ENCODE measurements at places on chromosomes 5 and 9.

- no peak for DNase-seq
Observed at GRCh38 chr5:141838326-141839014, 39.7 kb downstream of the PCDH1 start.

GRCh38 chr9:82820186-82820585 is 242.8 kb downstream of the RASEF start:
- no peak for DNase-seq

GRCh38 chr9:115143689-115144088 is 25.7 kb upstream of the TNC start:
- DNase-seq, result no peak

- DNase-seq, result no peak
Observed at GRCh38 chr5:93967923-93968322, 226.5 kb upstream of the POU5F2 start.

- peak; percentile 86 for DNase-seq
Observed at GRCh38 chr5:171450423-171451331, 31.2 kb downstream of the FGF18 start.

DNA sequence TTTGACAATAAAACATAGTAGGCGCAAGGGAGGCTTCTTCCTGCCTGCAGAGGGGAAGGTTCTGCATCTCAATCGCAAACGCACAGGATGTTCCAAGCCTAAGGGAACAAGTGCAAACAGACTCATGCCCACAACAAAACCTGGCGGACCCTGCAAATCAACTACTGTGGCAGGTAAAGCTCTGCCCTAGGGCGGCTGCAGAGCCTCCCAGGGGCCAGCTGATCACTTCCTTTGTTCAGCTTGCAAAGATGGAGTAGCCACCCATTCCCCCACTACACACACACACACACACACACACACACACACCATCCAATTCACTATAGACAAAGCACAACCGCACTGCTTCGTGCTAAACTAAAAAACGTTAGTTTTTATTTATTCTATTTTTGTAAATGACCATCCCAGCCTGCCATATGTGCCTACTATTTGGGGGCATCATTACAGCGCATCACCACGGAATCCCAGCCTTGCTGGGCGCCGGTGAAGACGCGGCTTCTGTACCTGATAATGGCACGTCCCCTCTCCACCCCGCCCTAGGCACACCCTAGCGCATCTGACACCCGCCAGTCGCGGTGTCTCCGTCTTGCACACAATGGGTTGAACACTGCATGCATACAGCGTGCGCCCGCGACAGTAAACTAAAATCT is 57.6 kb downstream of the DPYSL3 start:
- DNase-seq, result no peak

DNA sequence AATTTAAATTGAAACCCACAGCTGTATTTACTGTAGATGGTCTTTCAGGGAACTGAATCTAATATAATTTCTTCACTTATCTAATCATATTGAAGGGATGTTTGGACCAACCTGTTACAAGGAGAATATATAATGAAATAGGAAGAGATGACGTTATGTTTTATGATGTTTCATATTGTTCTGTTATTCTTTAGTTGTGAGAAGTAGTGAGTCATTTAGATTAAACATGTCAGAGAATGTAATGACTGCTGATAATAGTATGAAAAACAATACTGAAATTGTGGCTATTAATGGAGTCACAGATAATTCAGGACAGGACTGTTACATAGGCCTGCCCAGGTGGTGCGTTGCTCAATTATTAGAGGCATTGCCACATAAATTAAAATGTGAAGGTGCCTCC is 1993.4 kb downstream of the EFNA5 start:
- DNase-seq, result peak; percentile 35

DNA sequence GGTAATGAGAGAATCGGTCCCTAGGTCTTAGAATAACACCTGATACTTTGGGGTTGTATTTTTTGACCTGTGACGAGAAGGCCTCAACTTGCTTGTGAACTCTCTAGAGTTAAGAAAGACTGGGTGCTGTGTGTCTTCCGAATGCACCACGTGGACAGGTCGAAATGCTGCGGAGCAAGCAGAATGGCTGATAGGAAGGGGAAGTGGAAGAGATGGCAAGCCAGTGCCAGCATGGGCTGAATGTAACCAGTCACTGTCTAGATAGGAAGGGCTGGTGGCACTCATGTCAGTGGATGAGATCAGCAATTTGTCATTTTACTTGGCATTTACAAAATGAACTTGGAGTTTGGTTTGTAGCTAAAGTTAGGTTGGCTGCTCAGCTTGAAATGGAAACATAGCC is 5.6 kb downstream of the OTULINL start:
- DNase-seq, result no peak

- DNase-seq, result no peak
Observed at GRCh38 chr5:88889189-88890069, 6.4 kb upstream of the MEF2C start.

GRCh38 chr9:77965445-77966123 is 66.0 kb downstream of the GNAQ start:
- DNase-seq, result no peak

- peak; percentile 84 for DNase-seq
Observed at GRCh38 chr5:150540615-150541396, 32.9 kb downstream of the NDST1 start.

DNA sequence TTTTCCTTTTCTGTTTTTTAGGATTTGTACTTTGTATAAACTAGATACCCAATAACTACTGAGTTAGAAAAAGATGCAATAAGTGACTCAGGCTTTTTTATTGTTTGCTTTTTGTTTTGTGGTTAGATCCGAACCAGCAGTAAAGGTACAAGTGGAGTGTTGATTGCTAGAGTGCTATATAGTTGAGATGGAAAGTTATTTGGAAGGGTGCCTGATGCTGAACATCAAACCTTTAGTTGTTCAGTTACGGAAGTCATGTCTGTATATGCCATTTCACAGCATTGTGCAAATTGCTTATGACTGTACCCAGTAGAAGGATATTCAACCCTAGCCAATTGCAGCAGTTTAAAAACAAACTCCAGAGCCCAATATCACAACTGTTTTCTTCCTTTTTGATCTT is 285.1 kb downstream of the MAT2B start:
- peak; percentile 23 for DNase-seq

DNA sequence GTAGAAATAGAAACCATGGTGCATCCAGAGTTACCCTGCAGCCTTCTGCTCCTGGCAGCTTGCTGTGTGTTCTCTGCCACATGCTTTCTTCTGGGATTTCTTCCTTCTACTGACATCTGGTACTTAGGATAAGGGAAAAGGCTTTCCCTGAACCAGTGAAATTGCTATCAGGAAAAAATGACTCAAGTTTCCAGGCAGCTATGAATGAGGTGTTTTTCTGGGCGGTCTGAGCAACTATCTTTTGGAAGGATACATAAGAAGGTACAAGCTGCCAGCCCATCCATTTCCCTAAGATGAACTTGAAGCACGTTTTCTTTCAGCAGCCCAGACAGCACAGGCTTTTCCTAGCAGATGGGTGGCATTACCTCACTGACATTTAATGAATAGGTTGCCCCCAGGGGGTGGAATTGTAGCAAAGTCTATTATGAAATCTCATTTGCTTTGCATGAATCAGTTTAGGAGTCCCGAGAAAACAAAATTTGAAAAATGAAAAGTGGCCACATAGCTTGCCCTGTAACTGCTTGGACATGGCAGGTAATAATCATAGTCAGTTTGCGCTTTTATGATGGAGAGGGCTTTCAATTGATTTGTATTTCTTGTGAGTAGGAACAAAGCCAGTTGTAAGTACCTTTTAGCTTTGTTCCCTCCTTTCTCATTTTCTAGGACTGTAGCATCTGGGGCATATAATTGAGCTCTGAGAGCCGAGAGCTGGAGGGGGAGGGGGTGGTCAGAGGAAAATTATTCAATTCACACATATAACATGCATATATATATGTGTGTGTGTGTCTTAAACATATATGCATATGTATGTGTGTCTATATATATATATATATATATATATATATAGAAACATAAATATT is 108.5 kb downstream of the C9orf152 start:
- peak; percentile 70 for DNase-seq

- DNase-seq, result no peak
Observed at GRCh38 chr5:166961913-166962312, 1329.5 kb upstream of the WWC1 start.

GRCh38 chr9:74573640-74574191 is 76.6 kb downstream of the RORB start:
- DNase-seq, result no peak

DNA sequence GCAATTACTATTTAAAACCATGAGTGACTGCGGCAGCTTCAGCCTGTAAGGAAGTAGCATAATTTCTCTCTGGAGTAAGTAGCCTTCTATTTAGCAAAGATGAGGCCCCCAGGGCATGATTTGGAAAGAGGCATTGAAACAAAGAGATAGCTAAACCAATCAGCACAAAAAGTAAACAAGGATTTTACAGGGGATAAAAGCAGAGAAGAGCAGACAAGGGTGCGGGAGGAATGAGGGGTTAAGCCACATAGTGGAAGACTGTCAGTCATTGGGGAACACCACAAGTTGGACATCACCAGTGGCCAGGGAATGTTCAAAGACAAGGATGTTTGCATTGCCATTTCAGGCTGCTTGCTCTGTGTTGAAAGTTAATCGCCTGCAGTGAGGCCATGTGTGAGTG is 24.0 kb upstream of the C5orf63 start:
- peak; percentile 8 for DNase-seq

DNA sequence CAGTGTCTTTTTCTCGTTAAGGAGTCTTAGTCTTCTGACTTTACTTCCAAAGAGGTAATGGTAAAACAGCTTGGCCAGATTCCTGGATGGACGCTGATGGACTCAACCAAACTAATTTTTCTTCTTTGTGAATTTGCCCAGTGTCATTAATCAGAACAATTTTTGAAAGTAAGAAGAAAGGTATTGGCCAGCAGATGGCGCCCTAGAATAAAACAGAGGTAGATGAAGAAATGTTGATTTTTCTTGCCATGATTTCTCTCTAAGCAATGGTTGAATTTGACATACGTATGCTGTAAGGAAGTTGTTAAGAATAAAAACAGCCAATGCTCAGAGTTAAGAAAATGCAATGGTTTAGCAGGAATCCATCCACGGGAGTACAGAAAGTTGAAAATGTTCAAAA is 500.0 kb downstream of the DIRAS2 start:
- peak; percentile 53 for DNase-seq

DNA sequence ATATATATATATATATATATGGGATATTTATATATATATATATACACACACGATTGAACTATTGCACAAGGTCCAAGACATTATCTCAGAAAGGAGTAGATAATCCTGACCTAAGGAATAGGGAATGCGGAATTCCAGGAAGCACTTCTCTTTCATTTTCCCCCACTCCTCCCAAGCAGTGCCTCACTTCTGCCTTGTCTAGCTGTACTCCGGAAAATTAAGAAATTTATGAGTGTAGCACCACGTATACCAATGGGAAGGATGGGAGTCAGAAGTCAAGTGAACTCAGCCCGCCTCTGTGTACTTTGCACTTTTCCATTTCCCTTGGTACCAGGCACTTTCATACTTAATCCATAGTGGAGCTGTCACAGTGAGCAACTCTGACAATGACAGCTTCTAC is 10.9 kb downstream of the SLC36A1 start:
- no peak for DNase-seq

- DNase-seq, result peak; percentile 96
Observed at GRCh38 chr5:40518485-40518917, 161.2 kb upstream of the PTGER4 start.

DNA sequence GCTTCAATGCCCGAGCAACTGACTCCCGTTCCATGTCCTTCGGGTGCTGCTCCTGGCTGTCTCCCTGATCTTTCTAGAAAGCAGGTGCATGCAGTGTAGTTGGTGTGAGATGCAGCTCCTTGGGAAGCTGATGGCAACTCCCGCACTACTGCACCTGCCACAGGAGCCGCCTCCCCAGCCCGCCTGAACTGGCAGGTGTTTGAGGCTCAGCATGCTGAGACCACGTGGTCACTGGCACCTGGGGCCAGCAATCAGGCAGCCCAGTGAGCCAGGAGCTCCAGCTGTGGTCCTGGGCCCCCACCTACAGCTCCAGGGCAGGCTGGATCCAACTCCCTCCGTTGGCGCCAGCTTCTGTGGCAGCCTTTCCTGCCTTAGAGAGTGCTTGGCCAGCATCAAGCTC is 111.5 kb downstream of the ICE1 start:
- DNase-seq, result no peak

- DNase-seq, result peak; percentile 57
Observed at GRCh38 chr5:10892147-10892910, 131.3 kb upstream of the DAP start.

- DNase-seq, result no peak
Observed at GRCh38 chr9:87683751-87684626, 41.9 kb upstream of the CTSL start.

DNA sequence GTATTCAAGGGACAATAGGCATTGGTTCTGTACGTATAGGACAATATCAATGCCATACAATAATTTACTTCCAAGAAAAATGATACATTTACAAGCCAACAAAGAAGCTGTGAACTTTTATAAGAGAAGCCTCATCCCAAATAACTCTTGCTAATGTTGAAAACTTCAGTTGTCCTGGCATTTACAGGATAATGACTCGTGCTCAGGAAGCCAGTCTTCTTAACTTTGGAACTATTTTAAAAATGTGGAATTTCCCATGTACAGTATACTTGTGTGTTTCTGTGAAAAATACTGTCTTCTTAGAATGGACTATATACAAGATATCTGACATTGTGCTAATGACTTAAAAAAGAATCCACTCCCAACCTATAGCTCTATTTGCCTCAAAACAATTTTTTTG is 1479.3 kb upstream of the CDH9 start:
- no peak for DNase-seq

GRCh38 chr9:108836781-108837180 is 19.0 kb downstream of the ACTL7B start:
- DNase-seq, result peak; percentile 70

GRCh38 chr5:80712919-80713318 is 58.1 kb upstream of the DHFR start:
- DNase-seq, result no peak

- DNase-seq, result no peak
Observed at GRCh38 chr5:127307868-127308267, 17.3 kb downstream of the MEGF10 start.

GRCh38 chr5:67315082-67315989 is 118.7 kb upstream of the CD180 start:
- peak; percentile 67 for DNase-seq

- DNase-seq, result no peak
Observed at GRCh38 chr5:96741891-96742309, 65.8 kb downstream of the ERAP1 start.

DNA sequence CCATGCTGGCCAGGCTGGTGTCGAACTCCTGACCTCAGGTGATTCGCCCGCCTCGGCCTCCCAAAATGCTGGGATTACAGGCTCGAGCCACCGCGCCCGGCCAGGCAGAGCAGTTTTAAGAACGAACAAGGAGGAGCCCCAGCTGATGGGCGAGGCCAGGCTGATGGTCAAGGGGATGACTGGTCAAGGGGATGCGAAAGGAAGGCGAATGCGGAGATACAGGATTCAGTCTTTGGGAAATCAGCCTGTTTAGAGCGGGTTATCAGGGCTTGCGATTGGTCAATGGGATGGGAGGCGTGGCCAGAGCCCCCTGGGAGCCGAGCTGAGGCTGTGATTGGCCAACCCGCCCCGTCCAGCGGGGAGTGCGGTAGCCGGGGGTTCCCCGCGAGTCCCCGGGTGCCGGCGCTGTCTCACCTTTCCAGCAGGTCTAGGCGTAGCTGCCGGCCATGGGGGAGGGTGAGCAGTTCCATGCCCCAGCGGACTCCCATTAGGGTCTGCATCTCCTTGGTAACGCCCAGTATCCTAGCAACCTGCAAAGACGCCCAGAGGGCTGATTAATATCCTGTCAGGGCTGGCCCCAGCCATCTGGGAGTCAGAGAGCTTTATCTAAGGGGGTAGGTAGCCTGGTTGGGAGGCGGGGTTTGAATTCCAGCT is 7.5 kb upstream of the TOR2A start:
- DNase-seq, result peak; percentile 97
